Eye (tissue), 1 donor: ENCODE measurements at places on chromosomes 1 and 21.

DNA sequence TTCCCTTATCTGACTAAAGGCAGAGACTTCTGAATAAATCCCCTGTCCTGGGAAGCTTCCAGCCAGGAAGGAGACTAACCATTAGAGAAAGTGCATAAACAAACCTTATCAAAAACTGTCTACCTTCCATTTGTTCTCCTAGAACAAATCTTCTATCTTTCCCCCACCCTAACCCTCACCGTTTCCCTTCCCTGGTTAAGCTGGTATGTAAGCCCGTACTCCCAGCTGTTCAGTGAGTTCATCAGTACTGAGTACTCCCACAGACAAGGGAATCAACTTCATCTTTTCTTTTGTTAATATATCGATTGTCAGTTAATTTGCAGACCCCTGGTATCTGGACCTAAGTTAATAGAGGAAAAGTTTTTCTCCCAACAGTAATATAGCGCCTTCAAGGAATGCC is 20.1 kb upstream of the COG2 start:
- no peak for DNase-seq

DNA sequence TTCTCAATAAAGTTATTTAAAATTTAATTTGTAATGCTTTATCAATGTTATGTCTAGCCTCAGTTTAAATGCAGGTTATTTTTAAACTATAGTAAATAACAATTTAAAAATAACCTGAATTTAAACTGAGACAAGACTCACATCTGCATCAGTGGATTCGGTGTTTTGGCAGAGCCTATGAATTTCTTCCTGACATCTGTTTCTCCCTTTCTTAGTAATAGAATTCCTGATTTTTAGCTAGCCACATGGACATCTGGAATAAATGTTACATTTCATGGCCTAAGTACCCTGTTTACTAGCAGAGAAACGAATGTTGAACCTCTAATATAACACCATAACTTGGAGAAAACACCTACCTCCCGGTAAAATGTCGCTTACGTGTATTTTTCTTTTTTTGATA is 1141.6 kb upstream of the ADGRL2 start:
- no peak for DNase-seq

DNA sequence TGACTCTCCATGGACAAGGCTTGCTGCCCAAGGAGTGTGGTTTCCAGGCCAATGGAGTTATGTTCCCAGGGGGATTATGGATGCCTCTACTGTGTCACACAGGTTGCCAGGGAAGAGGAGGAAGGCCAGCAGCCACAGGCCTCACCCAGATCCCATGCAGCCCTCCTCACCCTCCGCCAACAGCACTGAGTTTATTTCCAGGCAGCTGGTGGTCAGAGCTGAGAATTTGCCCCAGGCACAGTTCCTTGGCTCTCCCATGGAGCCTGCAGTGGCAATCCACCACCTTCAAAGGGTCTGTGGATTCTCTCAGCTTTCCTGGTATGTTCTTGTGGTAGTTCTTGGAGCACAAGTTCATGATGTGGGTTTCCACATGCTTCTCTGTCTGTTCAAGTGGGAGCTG is 79.2 kb downstream of the NTNG1 start:
- no peak for DNase-seq

DNA sequence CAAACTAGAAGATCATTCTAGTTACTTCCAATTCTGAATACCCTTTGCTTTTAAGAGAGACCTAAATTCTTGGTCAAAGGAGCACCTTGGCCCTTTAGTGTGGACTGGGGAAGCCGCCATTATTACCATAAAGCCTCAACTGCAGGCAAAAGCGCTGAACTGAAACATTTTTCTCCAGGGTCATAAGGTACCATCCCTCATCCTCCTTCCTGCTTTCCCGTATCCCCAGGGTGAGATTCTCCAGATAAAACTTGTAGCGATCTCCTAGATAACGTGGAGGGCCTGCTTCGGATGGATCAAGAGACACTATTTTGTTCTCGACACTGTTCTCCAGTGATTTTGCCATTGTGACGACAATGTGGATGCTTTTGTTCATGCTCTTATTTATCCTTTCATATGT is 9.8 kb downstream of the SLAMF1 start:
- no peak for DNase-seq

DNA sequence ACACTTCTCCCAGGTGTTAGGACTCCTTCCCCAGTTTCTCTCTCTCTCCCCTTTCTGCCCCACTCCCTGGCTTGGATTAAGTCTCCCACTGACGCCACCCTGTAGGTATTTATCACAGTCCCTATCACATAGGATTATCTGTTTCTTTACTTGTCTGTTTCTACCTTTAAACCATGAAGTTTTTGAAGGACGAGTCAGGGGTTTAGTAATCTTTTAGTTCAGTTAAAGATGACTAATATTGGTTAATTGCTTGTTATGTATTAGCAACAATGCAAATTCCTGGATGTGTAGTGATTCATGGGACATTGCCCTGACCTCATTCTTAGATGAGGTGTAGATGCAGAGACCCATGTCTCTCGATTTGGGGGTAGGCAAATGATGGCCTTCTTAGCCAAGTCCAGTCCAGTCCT is 6.4 kb downstream of the LAMC1 start:
- no peak for DNase-seq

GRCh38 chr1:109046671-109047070 is 4.8 kb upstream of the WDR47 start:
- DNase-seq = no peak

DNA sequence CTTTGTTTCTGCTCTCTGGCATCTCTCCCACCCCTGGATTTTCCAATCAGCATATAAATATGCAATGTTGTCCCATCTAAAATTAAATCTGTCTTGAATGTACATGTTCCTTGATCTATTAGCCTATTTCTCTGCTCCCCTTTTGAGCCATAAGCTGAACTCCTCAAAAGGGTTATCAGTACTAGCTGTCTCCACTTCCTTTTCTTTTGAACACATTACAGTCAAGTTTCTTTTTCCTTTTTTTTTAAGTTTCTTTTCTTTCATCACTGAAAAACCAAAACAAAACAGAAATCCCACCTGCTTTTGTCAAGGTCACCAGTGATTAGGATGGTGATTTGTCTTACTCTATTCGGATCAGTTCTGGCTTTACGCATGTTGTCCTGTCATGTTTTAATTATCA is 29.3 kb downstream of the XCL2 start:
- DNase-seq = no peak

DNA sequence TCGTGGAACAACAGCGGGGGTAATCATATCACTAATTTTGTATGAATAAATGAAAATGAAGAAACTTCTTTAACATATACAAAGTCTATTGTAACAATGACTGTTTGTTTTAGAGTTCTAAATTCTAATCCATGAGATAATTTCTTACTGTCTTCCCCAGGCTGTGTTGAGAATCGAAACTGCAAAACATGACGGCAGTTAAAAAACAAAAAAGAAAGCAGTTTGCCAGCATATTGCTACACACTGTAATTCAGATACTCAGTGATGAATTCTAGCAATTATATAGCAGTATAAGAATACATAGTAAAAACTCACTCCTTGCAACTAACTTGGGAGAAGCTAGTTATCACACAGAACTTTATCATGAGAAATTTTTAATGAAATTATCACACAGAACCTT is 22.1 kb downstream of the INSL5 start:
- DNase-seq = no peak

GRCh38 chr1:48644905-48645605 is 131.6 kb downstream of the BEND5 start:
- DNase-seq = peak; percentile 69

- DNase-seq = no peak
These were observed 513.6 kb upstream of the PTBP2 start for GRCh38 chr1:96207936-96208335.

GRCh38 chr1:224047538-224047937 is 66.4 kb upstream of the FBXO28 start:
- no peak for DNase-seq

DNA sequence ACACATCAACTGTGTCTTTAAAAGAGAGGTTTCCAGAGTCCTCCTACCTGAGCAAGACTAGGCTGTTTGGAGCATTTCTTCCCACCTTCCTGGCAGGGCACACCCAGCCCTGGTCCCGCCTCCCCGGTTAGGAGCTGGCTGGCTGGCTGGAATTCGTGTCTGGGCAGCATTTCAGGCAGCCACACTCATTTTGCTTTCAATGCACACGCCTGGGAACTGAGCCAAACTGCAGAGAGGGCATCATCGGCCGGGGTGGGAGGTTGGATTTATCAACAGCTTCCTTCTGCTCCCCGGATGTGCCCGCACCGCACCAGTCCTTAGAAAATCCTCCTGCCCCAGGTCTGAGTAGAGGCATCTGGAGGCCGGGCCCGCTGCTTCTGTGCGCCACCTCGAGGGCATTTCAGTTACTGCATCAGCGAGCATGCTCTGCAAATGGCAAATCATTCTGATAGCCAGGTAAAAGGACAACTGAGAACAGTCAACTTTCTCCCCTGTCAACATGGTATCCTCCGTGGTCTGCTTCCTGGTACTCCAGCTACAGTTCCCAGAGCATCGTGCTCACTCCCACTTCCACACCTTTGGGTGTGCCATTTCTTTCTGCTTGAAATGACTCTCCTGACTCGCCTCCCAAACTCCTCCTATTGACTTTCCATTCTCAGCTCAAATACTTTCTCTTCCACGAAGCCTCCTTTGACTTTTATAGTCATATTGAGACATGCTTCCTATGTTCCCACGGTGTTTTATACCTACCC is 20.6 kb downstream of the TCEA3 start:
- peak; percentile 94 for DNase-seq

DNA sequence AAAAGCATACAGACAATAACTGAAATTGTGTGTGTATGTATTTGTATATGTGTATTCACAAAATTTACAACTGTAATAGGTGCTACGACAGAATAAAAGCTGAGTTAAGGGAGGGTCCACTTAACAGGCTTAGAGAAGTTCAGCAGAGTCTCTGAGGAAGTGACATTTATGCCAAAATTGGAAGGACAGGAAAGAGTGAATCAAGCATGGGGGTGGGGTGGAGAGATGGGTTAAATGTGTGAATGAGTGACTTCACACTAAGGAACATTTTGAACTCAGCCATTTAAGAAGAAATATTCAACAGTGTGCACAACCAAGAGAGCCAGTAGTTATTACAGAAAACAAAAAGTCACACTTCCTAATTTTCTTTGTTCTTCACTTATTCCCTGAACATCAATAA is 53.8 kb upstream of the RGS1 start:
- no peak for DNase-seq

DNA sequence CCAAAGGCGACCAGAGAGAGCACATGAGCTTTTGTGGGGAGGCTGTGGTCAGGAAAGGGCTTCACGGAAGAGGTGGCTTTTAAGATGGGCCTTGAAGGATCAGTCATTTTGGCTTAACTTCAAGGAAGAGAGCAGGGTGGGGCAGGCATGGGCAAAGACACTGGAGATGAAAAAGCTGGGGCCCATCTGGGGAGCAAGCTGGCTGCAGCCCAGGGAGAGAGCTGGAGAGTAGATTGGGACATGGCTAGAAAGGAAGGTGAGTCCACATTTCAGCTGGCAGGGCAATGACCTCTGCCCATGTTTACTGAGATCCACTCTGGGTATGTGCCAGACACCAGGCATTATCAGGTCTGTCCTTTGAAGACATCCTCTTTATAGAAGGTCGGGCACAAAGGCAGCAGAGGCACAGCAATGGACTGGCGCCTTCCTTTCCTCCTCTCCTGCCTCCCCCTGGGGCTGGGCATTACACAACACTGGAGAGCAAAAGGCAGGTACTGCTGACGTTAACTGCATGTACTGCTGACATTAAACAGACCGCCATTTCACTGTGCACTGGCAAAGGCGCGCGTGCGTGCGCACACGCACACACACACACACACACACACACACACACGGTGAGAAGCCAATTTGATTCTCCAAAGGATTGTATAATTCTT is 2.2 kb upstream of the UBXN10 start:
- DNase-seq = no peak

DNA sequence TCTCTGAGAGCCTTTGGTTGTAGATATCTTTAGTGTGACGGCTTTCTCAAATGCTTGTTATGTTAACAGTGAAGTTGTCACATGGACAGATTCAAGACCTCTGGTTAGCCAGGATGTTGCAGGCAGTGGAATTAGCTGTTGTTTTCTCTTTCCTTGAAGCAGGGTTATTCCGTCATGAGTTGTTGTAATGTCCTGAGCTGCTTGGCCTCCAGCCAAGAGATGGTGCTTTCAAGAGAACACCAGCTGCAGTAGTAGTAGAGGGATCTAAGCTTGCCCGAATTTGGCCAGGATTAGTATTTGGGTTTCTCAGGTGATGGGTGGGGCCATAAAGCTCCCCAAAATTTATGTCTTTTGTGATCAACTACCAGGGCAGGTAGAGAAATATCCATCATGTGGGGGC is 13.4 kb downstream of the KCNE1 start:
- no peak for DNase-seq

- DNase-seq = no peak
These were observed 31.3 kb downstream of the SLC2A1 start for GRCh38 chr1:42927274-42927841.

DNA sequence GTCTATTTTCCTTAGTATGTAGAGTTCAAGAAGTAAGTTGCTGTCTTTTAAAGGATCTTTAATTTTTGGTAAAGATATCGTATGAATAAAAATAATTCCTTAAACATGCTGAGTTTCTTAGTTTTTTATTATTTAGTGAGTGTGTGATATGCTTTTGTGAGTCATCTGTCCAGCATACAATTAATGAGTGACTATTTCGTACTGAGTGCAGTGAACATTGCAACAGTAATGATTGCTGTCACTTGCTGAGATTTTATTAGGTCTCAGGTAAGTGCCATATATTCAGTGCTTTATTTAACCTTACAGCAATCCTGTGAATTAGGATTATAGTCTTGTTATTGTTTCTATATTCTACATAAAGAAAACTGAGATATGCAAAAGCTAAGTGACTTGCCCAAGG is 22.6 kb downstream of the MIGA1 start:
- DNase-seq = no peak

DNA sequence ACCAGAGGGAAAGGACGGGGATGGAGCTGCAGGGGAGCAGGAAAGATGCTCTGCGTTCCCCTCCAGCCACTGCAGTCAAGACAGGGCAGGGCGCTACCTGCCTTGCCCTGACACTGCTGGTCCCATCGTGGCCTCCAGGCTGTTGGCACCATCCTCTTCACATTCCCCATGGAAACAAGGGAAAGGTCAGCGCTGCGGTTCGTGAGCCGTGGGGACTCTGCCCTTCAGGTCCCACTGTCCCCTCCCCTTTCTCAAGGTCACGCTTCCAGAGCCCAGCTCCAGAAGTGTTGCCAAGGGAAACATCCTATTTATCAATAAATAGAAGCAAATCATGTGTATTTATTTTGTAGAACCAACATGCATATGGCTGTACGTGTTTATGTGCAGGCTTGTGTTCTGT is 56.0 kb downstream of the PGBD5 start:
- DNase-seq = no peak

- peak; percentile 89 for DNase-seq
These were observed 5.3 kb upstream of the SLC6A9 start for GRCh38 chr1:44036409-44037139.

DNA sequence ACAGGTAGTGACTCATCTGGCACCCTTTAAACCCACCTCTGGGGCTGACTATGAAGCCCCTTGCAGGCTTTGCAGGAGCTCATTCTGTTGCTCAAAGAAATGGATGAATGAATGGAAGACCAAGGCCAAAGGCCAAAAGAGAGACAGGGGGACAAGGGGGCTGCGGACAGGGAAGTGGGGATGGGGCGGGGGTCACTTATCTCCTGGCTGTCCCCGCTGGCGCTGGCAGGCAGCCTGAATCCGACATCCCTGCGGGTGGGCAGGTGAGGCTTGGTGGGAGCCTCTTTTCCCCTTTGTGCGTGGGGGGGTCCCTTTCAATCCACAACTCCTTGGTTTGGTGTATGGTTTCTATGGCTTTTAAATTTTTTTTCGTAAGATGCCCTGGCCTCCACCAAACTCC is 239.6 kb upstream of the C1orf174 start:
- no peak for DNase-seq
